ENCODE measurements at places on chromosomes 1 and 21. TPM values are rescaled to one million over a fixed set of nuclear protein-coding genes. Genes with fewer than 3 reads are reported as not detected.
A peak's percentile ranks its signal among the peaks of the same experiment; 100 is the strongest.

KRTAP11-1 gene
- not detected for total RNA-seq

ETV3L gene
- not detected for total RNA-seq

- DNase-seq = no peak
Observed at GRCh38 chr1:77424236-77424635, 142.4 kb downstream of the AK5 start.

ITLN1 gene
- 256 TPM for total RNA-seq

- peak; percentile 91 for DNase-seq
Observed at GRCh38 chr21:26842974-26843932, 2.0 kb downstream of the ADAMTS1 start.

- no peak for DNase-seq
Observed at GRCh38 chr1:242523719-242524570, 552 bp downstream of the PLD5 start.

- peak; percentile 15 for DNase-seq
Observed at GRCh38 chr21:42191064-42191463, 27.9 kb upstream of the ABCG1 start.

DNA sequence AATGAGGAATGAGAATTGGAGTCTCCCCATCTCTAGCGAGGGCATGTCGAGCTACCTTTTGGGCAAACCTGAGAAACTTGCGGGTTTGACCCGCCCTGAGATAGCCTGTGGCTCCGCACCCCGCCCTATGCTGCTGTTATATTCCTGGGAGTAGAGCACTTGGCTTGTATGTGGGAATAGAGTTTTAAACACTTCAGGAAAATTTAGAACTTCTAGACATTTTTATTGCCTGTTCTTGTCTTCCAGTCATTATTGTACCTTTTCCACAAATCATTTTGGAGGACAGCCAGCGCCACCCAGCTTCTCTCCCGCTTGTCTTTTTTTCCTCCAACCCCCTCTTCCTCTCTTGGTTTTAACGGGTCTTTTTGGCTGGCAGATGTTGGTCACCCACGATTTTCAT, 738 bp downstream of the GNPAT start:
- peak; percentile 69 for DNase-seq

- DNase-seq = no peak
Observed at GRCh38 chr1:33636209-33636608, 163.8 kb downstream of the ZSCAN20 start.

DNA sequence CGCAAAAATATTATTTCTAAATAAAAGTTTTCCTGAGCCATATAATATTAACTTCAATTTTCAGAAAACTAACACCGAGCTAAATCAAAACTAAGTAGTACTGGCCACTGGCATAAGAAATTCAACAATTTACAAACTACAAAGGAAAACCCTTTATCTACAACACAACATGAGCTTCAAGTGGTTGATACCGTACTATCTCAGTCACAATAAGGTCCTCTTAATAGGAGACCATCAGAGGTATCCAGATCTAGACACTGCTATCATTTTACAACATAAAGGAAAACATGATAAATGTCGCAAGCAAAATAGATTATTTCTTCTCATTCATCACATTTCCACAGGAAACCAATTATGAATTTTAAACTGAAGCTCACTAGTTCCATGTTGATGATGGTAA, 39.5 kb downstream of the GATAD2B start:
- no peak for DNase-seq

- no peak for DNase-seq
Observed at GRCh38 chr1:56425494-56426037, 153.8 kb downstream of the PLPP3 start.

CD48 gene
- total RNA-seq = 9.2 TPM

GRCh38 chr21:44994047-44994694, 54.3 kb downstream of the SLX9 start:
- DNase-seq = no peak

GRCh38 chr1:59243550-59243949, 53.3 kb upstream of the FGGY start:
- no peak for DNase-seq

SPATA21 gene
- total RNA-seq = not detected

DNA sequence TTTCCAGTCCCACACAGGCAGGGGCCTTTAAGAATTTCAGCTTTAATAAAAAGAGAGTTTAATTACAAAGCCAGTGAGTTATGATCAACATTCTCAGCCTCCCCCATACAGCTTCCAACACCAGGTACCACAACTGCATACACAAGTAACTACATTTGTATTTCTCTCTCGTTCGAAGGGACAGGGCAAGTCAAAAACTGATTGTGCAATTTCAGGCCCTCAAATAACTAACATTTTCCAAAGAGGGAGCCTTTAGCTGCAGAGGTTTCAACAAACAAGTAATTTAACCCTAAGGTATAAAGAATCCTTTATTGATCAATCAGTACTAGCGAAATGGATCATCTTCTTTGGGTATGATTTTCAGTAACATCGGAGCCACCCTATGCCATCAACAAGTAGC, 142.4 kb downstream of the ZNF281 start:
- no peak for DNase-seq

KDM5B gene
- 93.4 TPM for total RNA-seq

GRCh38 chr21:9735421-9735961, 785.9 kb upstream of the TPTE start:
- DNase-seq = no peak

All from colonic mucosa (tissue), 4 donors.